ENCODE measurements at places on chromosomes 7 and 10.

DNA sequence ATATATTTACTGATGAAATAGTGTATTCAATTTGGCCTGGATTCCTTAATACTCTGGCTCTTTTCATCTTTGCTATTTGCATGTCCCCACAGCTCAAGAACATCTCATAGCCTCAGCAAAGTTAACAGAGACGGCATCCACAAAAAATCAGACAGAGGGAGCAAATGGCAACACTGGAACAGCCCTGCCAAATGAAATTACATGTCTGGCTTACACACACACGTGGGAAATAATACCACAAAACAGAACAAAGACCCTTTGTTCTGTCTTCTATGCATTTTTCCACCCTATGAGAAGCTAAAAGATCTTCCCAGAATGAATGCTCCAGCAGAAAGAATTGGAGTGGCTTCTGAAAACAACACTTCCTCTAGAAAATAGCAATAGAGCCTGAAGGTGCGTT lies 139.5 kb downstream of the ALOX5 start:
- no peak for DNase-seq

DNA sequence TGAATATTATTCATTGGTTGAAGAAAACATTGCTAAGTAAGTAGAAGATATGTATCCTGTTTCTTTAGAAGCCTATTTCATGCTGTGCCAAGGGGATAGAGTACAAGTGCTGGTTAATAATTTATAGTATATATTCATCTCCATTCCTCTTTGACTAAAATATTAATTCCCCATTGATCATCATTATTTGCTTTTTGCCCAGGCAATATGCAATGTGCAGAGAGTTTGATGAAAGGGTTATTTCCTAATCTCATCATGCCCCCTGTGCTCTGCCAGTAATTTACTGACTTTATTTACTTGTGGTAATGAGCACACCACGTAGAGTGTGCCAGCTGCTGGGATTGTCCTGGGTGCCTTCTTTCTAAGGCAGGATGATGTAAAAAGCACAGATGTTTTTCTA lies 180.9 kb downstream of the REEP3 start:
- no peak for DNase-seq

- DNase-seq = no peak
These were observed 27.0 kb downstream of the SLC26A4 start for GRCh38 chr7:107687656-107688055.

GRCh38 chr7:42409296-42409695 lies 172.3 kb upstream of the GLI3 start:
- DNase-seq = no peak

- DNase-seq = no peak
These were observed 50.9 kb downstream of the ADCY1 start for GRCh38 chr7:45625067-45625466.

GRCh38 chr7:41134300-41135255 lies 568.3 kb downstream of the INHBA start:
- no peak for DNase-seq

DNA sequence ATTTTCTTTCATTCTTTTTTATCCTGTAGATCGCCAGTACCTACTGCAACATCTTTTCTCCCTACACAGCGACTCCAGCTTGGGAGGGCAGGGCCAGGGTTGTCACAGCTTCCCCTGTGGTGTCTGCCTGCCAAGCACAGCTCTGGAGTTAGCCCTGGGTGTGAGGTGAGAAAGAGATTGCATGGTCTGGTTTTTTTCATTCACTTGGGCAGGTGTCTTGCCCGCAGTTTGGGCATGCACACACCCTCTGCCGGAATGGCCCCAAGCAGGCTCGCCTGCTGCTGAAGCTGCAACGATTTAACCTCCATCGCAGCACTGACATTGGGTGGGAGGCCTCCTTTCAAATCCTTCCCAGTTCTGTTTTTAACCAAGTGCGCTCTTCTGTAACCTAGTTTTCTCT lies 132.8 kb downstream of the WNT2 start:
- no peak for DNase-seq

DNA sequence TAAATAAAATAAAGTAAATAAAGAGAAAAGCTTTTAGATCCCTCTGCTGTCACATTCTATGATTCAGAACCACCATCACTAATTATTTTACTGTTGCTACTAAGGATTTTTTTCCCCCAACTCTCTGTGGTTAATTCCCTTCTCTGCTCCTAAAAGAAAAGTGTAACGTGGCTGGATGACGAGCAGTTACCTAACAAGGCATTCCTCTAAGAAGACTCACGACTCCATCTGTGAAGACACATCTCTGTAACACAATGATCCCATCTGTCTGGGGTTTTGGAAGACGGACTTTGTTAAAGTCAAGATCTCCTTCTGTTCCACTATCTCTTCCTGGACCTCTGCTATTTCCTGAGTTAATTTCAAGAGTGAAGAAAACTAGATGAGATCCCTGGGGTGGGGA lies 179.9 kb downstream of the SFMBT2 start:
- DNase-seq = no peak

DNA sequence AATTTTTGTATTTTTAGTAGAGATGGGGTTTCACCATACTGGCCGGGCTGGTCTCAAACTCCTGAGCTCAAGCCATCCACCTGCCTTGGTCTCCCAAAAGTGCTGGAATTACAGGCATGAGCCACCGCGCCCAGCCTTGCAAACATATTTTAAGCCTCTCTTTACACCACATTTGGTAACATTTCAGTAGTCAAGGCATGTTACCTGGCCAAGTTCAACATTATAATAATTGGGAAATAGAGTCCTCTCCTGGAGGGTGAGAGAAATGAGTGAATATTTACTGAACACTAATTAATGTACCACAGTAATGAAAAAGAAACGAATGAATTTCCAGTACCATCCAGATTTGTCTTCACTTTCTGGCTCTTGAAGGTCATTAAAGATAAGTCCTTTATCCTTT lies 10.0 kb upstream of the CNOT4 start:
- DNase-seq = no peak

Data from spinal cord (tissue), 10 donors.